ENCODE measurements at places on chromosomes 16 and 17. TPM values are rescaled to one million over a fixed set of nuclear protein-coding genes. Genes with fewer than 3 reads are reported as not detected.

ZNF652 gene
- 40.6 TPM for total RNA-seq

AIPL1 gene
- total RNA-seq = not detected

KRTAP4-16 gene
- total RNA-seq = not detected

PIGL gene
- 50.8 TPM for total RNA-seq

C17orf50 gene
- total RNA-seq = not detected

SOST gene
- not detected for total RNA-seq

DHRS7C gene
- total RNA-seq = not detected

DNA sequence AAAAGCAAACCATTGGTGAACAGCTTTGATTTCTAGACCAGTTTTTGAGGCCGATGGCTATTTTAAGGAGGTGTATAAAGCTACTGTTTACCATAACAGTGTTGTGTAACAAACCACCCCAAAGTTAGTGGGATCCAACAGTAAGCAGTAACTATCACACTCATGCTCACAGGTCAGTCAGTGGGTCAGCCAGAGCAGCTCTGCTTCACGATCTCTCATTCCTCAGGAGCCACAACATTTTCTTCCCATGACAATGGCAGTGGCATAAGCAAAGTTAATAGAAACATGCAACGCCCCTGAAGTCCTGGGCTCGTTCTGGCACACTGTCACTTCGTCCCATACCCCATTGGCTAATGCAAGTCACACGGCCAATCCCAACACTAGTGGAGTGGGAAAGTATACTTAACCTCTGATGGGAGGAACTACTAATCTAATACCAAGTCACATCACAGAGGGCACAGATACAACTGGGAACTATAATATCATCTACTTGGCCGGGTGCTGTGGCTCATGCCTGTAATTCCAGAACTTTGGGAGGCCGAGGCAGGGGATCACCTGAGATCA, 28.0 kb upstream of the B4GALNT2 start:
- H3K27me3 ChIP-seq = peaks cover 24% of the 10 kb centered on the region
- H3K4me3 ChIP-seq = no peak overlapping the region
- DNase-seq = no peak
- no peak overlapping the region for H3K27ac ChIP-seq

GRCh38 chr16:89791278-89791995, 25.0 kb downstream of the FANCA start:
- H3K4me3 ChIP-seq = no peak overlapping the region
- DNase-seq = no peak
- H3K27me3 ChIP-seq = no peaks in the 10 kb centered on the region
- peaks cover 2% of the 10 kb centered on the region for H3K4me1 ChIP-seq

DNA sequence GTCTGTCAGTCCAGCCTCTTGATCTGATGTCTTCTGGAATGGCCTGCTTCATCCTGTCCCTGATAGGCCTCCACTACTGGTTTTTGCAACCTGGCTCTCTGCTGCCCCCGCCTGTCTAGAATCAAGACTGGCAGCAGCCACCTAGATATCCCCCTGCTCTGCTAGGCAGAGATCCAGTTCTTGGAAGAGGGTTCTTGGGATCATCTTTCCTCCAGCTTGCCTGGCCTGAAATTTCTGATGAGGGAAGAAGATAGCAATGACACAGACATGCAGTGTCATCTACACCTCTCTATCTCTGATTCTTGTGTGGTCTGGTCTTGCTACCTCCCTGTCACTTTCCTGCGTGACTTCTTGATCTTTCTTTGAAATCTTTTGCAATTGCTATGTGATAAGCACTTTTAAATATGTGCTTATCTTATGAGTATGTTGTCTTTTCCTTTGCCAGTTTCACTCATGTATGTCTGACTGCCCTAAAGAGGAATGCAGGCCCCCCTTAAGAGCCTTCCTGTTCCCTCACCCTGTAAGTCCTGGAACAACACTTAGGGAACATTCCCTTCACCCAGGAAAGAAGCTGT, 20.3 kb upstream of the NFATC3 start:
- DNase-seq = peak; percentile 52
- peaks cover 27% of the 10 kb centered on the region for H3K4me1 ChIP-seq

- peaks cover 23% of the 10 kb centered on the region for H3K4me1 ChIP-seq
- no peaks in the 10 kb centered on the region for H3K27me3 ChIP-seq
- no peak overlapping the region for H3K4me3 ChIP-seq
Observed at GRCh38 chr16:48317026-48317425, 68.2 kb downstream of the SIAH1 start.

GRCh38 chr17:14442798-14443528, 142.1 kb downstream of the HS3ST3B1 start:
- H3K4me1 ChIP-seq = peaks cover 25% of the 10 kb centered on the region
- no peak overlapping the region for H3K27ac ChIP-seq
- no peak overlapping the region for H3K4me3 ChIP-seq
- no peak for DNase-seq
- no peaks in the 10 kb centered on the region for H3K36me3 ChIP-seq

GRCh38 chr17:36722121-36722902, 120.9 kb downstream of the MRM1 start:
- H3K4me1 ChIP-seq = peaks cover 54% of the 10 kb centered on the region
- H3K27me3 ChIP-seq = peaks cover 2% of the 10 kb centered on the region
- no peaks in the 10 kb centered on the region for H3K36me3 ChIP-seq
- H3K4me3 ChIP-seq = peak overlapping the region; percentile 85

DNA sequence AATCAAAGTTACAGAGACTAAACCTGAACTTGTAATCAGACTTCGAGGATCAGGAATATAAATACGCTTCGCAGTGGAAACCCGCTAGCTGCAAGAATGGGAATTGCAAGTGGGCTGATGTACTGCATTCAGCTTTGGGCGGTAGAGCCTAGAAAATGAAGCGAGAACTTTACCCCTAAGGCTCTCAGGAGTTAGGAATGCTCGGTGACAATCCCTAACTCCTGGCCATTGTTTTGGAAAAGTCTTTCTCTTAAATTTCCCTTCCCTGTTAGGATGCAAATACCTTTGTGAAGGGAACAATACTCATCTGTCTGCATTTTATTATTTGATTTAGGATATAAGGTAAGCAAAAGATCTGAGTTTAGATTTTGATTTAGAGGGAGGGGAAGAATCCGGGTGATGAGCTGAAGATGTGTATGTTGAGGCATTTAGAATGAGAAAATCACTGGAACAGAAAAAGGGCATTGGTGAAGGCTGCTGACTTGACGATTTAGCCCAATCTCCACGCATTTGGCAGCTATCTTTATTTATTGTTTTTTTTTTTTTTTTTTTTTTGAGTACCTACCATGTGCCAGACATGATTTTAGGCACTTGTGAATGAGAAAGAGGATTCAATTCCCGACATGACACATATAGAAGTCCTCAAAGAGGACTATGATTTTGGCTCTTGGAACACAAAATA, 2.2 kb upstream of the TOX3 start:
- no peak overlapping the region for H3K4me3 ChIP-seq
- H3K27ac ChIP-seq = no peak overlapping the region
- DNase-seq = no peak
- peaks cover 32% of the 10 kb centered on the region for H3K27me3 ChIP-seq
- no peaks in the 10 kb centered on the region for H3K36me3 ChIP-seq
- H3K4me1 ChIP-seq = peaks cover 10% of the 10 kb centered on the region

GRCh38 chr17:78538033-78538776, 39.0 kb downstream of the DNAH17 start:
- peaks cover 4% of the 10 kb centered on the region for H3K27me3 ChIP-seq
- H3K4me1 ChIP-seq = no peaks in the 10 kb centered on the region
- no peak overlapping the region for H3K27ac ChIP-seq
- no peak for DNase-seq

DNA sequence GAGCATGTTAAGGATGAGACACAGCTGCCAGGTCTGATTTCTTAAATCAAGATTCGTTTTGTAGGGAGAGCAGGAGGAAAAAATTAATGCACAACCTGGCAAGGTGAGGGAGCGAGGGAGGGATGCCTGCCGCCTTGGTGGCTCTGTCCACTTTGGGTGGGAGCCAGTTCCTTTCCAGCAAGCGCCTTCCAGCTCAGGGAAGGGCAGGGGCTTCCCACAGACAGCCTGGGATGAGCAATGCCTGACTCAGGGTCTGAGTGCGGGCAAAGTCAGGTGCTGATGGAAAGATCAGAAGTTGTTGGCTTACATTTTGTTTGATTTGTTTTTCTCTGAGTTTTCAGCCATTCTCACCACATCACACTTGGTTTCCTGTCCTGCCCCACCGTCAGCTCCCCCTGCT, 220.7 kb downstream of the ENGASE start:
- H3K4me1 ChIP-seq = no peaks in the 10 kb centered on the region
- H3K27me3 ChIP-seq = peaks cover 25% of the 10 kb centered on the region
- no peak for DNase-seq
- H3K36me3 ChIP-seq = no peaks in the 10 kb centered on the region
- no peak overlapping the region for H3K4me3 ChIP-seq

DNA sequence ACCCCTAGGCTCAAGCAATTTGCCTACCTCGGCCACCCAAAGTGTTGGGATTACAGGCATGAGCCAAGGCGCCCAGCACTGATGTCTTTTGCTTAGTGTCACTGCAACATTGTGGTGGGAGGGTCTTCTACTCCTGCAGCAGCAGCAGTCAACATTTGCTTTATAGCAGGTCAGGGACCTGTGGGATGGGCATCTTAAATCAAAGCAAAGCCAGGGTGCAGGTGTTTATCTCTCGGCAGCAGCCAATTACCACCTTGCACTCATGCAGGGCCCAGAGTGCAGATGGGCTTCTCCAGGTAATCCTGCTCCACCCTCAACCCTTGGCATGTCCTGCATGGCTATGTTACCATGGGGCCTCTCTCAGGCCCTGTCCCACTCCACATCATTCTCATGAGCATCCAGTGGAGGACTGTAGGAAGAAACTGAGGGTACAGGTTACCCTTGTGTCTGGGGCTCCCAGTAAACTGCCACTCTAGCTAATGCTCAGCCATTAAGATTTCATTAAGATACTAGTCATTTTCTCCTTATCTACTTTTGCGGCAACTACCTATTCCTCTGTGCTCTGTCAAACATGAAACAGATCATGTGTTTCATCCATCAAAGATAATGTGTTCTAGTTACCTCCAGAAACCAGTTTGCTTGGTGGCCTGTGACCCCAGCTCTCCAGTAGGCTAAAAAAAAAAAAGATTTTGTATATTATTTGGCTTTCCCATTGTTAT, 16.8 kb downstream of the ADGRG5 start:
- H3K4me1 ChIP-seq = peaks cover 43% of the 10 kb centered on the region
- no peak overlapping the region for H3K4me3 ChIP-seq
- H3K27me3 ChIP-seq = no peaks in the 10 kb centered on the region
- H3K27ac ChIP-seq = no peak overlapping the region

DNA sequence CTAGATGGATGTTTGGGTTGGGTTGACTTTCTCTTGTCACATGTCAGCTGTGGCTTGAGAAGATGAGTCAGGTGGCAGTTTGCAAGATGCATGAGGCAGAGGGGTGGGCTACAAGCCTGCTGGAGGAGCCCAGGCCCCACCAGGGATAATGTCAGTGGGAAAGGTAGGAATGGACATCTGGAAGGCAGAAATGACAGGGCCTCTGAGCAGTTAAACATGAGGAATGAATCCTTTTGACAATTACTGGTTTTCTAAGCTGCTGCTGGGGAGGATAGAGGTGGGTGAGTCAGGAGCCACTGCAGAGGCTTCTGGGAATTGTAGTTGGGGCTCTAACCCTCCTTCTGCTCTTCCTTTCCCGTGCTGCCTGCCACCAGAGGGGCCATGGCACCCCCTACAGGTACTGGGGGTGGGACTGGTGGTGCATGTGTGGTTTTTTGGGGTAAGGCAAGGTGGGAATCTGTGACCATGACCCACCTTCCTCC, 15.7 kb downstream of the SLC52A1 start:
- peaks cover 28% of the 10 kb centered on the region for H3K4me1 ChIP-seq
- peaks cover 53% of the 10 kb centered on the region for H3K36me3 ChIP-seq

- H3K36me3 ChIP-seq = peaks cover 29% of the 10 kb centered on the region
- H3K4me3 ChIP-seq = peak within 1 kb of the TSS; percentile 64
- peaks cover 20% of the 10 kb centered on the region for H3K4me1 ChIP-seq
- peaks cover 40% of the 10 kb centered on the region for H3K27me3 ChIP-seq
- DNase-seq = no peak
- H3K27ac ChIP-seq = no peak within 1 kb of the TSS
Observed at GRCh38 chr17:7704601-7705268, at the start of gene EFNB3. TSS of gene EFNB3 (plus strand) at chr17:7705202. CDS start at chr17:7705599, 397 bp downstream.

DNA sequence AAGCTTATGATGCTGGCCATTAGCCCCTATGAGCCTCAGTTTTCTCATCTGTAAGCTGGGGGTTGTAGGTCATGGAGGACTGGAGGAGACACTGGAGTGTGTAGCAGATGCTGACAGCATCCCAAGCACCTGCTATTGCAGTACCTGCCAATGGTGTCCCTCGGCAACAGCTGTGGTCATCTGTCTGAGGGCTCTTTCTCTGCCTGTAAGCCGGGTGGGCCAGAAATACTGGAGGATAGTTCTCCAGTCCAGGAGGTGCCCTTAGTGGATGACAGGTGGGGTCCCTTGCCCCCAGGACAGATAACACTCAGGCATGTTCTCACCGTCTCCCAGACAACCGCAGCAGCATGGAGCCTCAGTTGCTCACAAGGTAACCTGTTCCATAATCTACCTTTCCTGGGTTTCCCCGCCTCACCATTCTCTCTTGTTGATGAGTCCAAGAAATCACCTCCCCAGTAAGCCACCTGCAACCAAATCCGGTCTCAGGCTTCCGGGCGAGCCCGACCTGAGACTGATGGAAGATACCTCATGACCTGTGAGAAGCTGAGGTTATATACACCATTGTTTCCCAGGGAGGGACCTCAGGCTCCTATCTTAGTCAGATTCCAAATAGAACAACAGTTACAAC, 23.8 kb downstream of the NLRP1 start:
- H3K4me3 ChIP-seq = no peak overlapping the region
- DNase-seq = no peak
- no peaks in the 10 kb centered on the region for H3K4me1 ChIP-seq
- H3K27me3 ChIP-seq = no peaks in the 10 kb centered on the region

DNA sequence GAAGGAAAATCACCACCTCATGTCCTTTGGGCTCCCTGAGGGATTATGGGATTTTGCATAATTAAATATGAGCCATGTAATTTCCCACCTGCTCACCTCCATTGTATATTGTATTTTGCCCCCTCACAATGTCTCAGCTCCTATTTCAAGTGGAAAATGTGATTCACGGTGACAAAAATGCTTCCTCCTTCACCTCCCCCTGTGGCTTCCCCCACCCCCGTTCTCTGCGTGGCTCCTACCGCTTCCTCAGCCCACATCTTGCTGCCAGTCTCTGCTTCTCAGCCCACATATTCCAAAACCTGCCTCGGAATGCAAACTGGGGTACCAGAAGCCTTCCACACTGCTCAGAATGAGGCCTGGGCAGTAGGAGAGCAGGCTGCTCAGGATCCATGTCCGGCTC, 394.5 kb upstream of the C16orf82 start:
- no peaks in the 10 kb centered on the region for H3K36me3 ChIP-seq
- no peak overlapping the region for H3K4me3 ChIP-seq

GRCh38 chr17:10211666-10212065, 13.3 kb upstream of the GAS7 start:
- H3K27me3 ChIP-seq = no peaks in the 10 kb centered on the region
- H3K4me1 ChIP-seq = no peaks in the 10 kb centered on the region
- DNase-seq = no peak
- H3K36me3 ChIP-seq = no peaks in the 10 kb centered on the region
- H3K27ac ChIP-seq = no peak overlapping the region

DNA sequence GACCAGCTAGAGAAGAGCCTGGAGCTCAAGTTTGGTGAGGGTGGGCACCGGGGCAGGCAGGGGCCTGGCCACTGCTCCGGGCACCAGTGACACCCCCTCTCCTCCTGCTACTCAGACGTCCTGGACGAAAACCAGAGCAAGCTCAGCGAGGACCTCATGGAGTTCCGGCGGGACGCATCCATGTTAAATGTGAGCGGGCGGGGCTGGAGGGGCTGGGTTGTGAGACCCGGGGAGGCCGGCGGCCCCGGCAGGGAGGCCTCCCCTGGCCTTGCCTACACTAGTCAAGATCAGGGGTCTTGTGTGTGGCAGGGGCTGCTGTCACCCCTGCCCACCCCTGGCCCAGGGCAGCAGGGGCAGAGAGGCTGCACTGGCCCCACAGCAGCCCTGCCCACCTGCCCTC, 17.8 kb downstream of the TRAF7 start:
- peaks cover 38% of the 10 kb centered on the region for H3K36me3 ChIP-seq
- H3K4me1 ChIP-seq = no peaks in the 10 kb centered on the region
- DNase-seq = no peak
- H3K27ac ChIP-seq = no peak overlapping the region
